MCF 10A (cell line): ENCODE measurements at places on chromosomes 1 and 21. TPM values are rescaled to one million over a fixed set of nuclear protein-coding genes. Genes with fewer than 3 reads are reported as not detected.

Gene KRTAP19-8
- not detected in 2 replicates for total RNA-seq

Gene IGFN1
- total RNA-seq = 0.05 and 0.26 TPM in 2 replicates

Gene KPRP
- 0.12 and 0.25 TPM in 2 replicates for total RNA-seq

Gene KRTAP13-4
- not detected in 2 replicates for total RNA-seq

Gene WNT9A
- total RNA-seq = 2.6 and 6.6 TPM in 2 replicates

Gene CCDC24
- total RNA-seq = 3.6 and 4.8 TPM in 2 replicates
